ENCODE measurements at places on chromosomes 5 and 9. TPM values are rescaled to one million over a fixed set of nuclear protein-coding genes. Genes with fewer than 3 reads are reported as not detected.

DNA sequence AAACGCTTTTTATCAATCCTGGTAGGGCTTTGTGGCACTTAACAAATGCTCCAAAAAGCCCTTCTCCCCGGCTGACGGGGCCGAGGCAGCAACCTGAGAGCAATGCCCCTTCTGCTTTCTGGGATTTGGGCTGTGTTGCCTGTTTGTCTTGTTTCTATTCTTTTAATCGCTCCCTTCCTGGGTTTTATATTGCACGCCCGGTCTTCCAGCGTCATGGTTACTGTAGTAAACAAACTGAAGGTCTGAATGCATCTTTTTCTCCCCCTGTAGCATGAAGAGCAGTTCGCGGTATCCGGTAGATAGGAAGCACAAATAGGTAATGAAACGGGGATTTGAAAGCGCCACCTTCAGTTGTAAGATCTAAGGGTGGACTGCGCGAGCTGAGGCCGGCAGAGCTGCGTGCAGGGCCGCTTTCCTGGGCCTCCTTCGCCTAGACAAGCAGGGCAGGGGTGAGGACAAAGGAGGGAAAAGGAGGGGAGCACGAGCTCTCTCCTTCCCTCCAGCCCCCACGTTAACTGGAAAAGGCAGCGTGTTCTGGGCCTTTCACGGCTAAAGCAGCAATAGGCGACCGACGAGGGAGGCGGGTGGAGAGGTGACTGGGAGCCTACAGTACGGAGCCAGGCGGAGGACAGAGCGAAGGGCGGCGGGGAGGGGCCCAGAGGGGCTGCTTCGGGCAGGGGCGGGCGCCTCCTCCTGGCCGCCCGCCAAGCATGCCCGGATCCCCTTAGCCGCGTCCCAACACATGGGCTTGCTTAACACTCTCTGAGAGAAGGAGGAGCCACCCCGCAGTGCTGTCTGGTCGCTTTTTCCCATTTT is 49.3 kb upstream of the ZNF366 start:
- H3K27me3 ChIP-seq, result no peaks in the 10 kb centered on the region
- peak overlapping the region; percentile 11 for H3K4me3 ChIP-seq
- H3K36me3 ChIP-seq, result no peaks in the 10 kb centered on the region
- DNase-seq, result peak; percentile 62
- peak overlapping the region; percentile 90 for H3K27ac ChIP-seq
- H3K4me1 ChIP-seq, result no peaks in the 10 kb centered on the region

DNA sequence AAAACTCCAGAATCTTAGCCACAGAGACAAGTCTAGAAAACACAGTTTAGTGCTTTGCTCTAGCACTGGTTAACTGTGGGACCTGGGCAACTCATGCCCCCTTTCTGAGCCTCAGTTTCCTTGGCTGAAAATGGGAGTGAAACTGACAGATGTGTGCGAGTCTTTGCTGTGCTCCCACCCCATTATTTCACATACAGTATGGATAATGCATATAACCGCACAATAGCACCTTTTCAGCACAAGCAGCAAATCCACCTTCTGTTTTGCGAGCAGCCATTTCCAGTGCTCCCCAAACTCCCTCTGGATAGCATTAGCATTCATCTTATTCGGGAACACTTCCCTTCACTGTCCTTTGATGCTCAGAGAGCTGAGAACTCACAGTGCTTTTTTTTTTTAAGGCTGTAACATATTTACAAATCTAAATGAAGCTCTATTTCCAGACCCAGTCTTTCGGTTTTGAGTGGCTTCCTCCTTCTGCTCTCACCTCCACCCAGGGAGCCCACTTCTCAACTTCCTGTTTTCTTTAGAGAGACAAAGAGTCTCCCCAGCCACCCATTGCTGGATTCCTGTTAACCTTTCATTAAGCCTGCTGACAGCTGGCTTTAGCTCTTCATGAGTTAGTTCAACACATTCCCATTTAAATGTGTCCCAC is 49.2 kb downstream of the TIMD4 start:
- DNase-seq, result no peak
- H3K4me1 ChIP-seq, result no peaks in the 10 kb centered on the region
- H3K4me3 ChIP-seq, result no peak overlapping the region
- no peak overlapping the region for H3K27ac ChIP-seq
- H3K36me3 ChIP-seq, result no peaks in the 10 kb centered on the region

The IL3 gene
- not detected for total RNA-seq

DNA sequence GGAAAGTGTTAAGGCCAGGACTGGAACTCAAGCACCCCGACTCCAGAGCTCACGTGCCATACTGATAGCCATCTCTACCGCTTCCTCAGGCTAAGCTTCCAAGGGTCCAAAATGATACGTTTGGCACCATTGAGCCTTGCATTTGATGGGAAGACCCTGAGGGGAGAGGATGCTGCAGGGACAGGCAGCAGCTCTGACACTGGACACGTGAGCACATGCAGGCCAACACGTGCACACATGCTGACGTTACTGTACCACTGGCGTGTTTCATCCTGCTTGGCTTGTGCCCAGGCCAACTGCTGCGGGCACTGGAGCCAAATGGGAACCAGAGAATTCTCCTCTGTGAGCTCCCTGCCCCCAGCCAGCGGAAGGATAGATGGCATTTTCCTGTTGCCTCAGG is 5.2 kb downstream of the FAT2 start:
- H3K4me1 ChIP-seq, result no peaks in the 10 kb centered on the region
- H3K36me3 ChIP-seq, result no peaks in the 10 kb centered on the region
- no peak overlapping the region for H3K4me3 ChIP-seq
- H3K27ac ChIP-seq, result no peak overlapping the region
- no peaks in the 10 kb centered on the region for H3K27me3 ChIP-seq

The IL31RA gene
- not detected for total RNA-seq

DNA sequence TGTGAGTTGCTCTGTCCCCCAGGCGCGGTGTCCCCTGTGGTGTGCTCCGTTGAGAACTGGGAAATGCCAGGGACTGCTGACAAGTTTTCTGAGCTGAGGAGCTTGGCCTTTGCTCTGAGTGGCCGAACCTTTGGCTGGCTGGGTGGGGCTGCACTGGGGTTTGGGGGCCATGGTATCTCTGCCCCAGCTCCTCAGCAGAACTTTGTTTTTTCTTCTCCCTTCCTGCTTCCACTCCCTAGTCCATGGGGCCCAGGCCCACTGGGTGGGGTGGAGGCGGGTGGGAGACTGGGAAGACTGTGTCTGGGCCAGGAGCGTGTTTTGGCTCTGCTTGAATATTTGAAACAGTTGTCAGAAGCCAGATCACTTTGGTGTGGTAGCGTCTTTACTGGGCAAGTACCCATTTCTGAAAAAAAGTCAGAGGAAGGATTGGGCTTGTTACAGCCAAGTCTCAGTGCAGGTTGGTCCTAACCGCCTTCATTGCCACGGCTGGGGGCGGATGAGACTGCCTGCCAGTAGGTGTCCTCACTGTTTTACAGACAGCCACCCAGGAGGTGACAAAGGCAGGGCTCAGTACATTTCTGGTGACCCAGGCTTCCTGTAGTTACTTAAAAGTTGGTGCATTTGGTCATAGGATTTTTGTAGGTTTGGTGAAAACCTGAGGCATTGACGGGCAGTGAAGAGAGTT is 92.7 kb downstream of the DAB2IP start:
- H3K27ac ChIP-seq, result peak overlapping the region; percentile 89
- DNase-seq, result peak; percentile 67
- H3K4me3 ChIP-seq, result peak overlapping the region; percentile 49
- peaks cover 43% of the 10 kb centered on the region for H3K4me1 ChIP-seq
- no peaks in the 10 kb centered on the region for H3K36me3 ChIP-seq

- H3K4me1 ChIP-seq, result no peaks in the 10 kb centered on the region
- H3K27me3 ChIP-seq, result no peaks in the 10 kb centered on the region
- no peak overlapping the region for H3K27ac ChIP-seq
- no peaks in the 10 kb centered on the region for H3K36me3 ChIP-seq
- no peak for DNase-seq
- no peak overlapping the region for H3K4me3 ChIP-seq
Observed at GRCh38 chr9:132794730-132795380, 83.2 kb downstream of the AK8 start.

The SET gene
- total RNA-seq, result 481 TPM

GRCh38 chr5:32583582-32584232 is 1.6 kb upstream of the SUB1 start:
- no peak overlapping the region for H3K27ac ChIP-seq
- no peaks in the 10 kb centered on the region for H3K36me3 ChIP-seq
- no peaks in the 10 kb centered on the region for H3K27me3 ChIP-seq
- DNase-seq, result no peak
- H3K4me1 ChIP-seq, result no peaks in the 10 kb centered on the region

DNA sequence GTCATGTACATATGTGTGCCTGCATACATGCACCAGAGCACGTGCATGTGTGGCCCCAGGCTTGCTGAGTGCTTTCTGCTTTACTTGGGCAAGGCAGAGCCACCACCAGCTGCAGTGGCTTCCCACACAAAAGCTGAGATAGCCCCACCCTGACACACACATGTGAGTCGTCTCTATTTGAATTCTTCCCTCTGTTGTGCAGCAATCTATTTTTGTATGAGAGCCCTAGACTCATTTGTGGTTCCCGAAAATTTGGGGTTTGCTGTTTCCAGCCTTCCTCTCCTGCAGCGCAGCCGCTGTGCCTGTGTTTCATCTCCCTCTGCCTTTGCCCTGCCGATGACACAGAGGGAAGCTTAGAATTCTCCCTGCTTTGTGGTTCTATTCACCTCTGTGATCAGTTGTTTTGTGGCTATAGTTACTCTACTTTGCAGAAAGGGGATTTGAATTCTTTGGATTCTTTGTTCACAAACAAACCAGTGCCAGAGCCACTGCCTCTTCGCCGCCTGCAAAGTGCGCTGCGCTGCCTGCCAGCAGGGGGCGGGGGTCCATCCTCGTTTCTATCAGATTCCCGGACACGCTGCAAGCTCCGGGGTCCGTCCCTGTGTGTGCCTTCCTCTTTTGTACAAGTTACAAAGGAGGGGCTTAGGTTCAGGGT is 95.8 kb upstream of the DAP start:
- H3K36me3 ChIP-seq, result no peaks in the 10 kb centered on the region
- no peak overlapping the region for H3K27ac ChIP-seq

- H3K4me3 ChIP-seq, result no peak overlapping the region
- no peak for DNase-seq
Observed at GRCh38 chr9:132069046-132069898, 10.4 kb downstream of the MED27 start.

The FAM221B gene
- not detected for total RNA-seq

DNA sequence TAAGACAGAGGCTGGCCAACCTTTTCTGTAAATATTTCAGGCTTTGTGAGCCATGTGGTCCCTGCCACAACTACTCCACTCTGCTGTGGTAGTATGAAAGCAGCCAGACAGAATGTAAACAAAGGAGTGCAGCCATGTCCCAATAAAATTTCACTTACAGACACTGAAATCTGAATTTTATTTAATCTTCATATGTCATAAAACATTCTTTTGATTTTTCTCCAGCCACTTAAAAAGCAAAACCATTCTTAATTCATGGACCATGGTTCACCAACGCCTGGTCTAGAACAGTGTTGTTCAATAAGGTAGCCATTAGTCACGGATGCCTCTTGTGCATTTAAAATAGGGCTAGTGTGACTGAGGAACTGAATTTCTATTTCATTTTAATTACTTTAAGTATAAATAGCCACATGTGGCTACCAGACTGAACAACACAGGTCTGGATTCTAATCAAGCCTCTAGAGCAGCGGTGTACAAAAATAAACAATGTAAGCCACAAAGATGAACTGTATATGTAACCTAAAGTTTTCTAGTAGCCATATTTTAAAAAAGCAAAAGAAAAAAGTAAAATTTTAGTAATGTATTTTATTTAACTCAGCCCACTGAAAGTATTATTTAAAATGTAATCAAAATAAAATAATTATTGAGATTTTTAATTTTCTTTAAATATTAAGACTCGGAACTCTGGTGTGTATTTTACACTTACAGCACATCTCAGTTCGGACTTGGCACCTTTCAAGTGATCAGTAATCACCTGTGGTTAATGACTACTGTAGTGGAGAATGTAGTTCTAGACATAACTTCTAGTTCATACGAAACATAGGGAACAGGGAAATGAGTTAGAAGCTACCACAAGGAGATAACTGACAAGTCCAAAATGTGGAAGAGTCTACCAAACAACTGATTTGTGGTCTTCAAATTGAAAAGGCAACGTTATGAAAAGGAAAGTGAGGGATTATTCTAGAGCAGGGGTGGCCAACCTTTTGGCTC is 14.3 kb downstream of the GEMIN5 start:
- H3K4me3 ChIP-seq, result no peak overlapping the region
- no peak overlapping the region for H3K27ac ChIP-seq
- no peaks in the 10 kb centered on the region for H3K36me3 ChIP-seq
- no peaks in the 10 kb centered on the region for H3K27me3 ChIP-seq

The IFNA2 gene
- total RNA-seq, result not detected

DNA sequence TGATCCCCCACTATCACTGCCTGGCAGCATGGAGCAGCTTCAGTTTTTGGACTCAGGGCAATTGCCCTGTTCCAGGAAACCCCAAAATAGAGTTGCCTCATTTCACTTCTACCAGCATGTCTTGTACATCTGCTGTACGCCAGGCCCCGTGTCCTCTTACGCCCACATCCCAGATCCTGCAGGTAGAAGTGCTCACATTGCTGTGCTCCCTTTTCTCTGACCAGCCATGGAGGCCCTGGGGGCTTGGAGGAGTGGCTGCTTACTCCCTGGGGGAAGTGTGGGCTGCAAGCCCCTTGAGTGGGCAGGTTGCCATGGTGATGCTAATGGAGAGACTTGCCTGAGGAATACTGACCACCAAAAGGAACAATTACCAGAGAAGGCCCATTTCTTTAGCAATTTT is 55.6 kb upstream of the KCNIP1 start:
- H3K27ac ChIP-seq, result no peak overlapping the region
- H3K4me1 ChIP-seq, result no peaks in the 10 kb centered on the region
- H3K27me3 ChIP-seq, result no peaks in the 10 kb centered on the region
- H3K36me3 ChIP-seq, result no peaks in the 10 kb centered on the region

DNA sequence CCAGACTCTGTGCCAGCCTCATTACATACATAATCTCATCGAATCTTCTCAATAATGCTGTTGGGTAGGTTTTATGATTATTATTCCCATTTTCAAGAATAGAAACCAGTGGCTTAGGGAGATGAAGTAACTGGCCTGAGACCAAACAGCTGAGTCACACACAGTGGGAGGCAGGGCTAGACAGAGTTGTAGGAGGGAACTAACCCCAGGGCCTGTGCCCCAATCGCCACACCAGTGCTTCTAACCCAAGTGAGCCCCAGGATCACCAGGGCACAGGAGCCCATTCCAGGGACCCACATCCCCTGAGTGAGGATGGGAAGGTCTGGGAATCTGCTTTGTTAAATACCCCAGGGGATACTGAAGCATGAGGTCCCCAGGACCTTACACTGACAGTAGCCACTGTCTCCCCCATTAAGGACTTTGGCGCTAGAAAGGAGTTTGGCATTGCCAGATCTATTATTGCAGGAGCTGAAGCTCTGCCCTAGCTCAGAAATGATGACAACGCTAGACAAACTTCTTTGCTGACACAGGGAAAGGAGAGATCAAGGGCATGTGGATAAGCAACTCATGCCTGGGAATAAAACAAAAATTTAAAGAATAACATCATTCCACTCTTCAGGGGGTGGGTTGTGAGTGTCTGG is 63.8 kb upstream of the PPARGC1B start:
- no peaks in the 10 kb centered on the region for H3K4me1 ChIP-seq
- no peaks in the 10 kb centered on the region for H3K27me3 ChIP-seq
- H3K4me3 ChIP-seq, result no peak overlapping the region
- H3K36me3 ChIP-seq, result no peaks in the 10 kb centered on the region
